ENCODE measurements at places on chromosomes 3 and 15.

- no peak for DNase-seq
These were observed 68.6 kb upstream of the ONECUT1 start for GRCh38 chr15:52858782-52859176.

DNA sequence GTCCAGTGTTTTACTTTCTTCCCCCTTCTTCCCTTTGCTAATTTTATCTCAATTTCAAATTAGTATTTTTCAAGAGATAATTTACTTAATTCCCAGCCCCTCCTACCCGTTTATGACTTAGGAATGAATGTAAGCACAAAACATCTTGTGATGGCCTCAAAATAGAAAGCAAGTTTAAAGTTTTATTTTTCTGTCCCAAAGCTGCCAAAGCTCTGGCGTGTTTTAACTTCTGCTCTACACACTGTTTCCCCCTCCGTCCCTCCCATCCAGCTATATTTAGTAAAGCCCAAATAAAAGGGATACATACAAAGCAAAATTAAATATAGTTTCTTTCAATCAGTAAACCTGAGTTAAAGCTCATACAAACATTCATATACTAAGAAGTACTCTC, 59.9 kb downstream of the IGF2BP2 start:
- no peak for DNase-seq

DNA sequence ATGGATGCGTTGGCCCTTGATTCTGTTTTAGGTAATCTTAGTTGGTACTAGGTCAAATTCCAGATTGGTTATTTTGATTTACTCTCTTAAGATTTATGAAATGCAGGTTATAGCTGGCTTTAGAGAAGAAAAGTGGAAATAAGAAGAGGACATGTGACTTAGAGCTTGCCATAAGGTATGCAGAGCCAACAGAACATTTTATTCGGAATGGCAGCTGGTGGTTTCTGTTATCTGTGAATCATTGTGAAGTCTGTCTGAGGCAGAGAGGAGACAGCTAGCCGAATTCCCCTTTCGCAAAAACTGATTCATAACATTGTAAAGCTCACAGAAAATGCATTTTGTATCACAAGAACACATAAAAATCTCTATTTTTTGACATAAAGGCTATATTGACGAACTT, 82.1 kb downstream of the FILIP1L start:
- no peak for DNase-seq

DNA sequence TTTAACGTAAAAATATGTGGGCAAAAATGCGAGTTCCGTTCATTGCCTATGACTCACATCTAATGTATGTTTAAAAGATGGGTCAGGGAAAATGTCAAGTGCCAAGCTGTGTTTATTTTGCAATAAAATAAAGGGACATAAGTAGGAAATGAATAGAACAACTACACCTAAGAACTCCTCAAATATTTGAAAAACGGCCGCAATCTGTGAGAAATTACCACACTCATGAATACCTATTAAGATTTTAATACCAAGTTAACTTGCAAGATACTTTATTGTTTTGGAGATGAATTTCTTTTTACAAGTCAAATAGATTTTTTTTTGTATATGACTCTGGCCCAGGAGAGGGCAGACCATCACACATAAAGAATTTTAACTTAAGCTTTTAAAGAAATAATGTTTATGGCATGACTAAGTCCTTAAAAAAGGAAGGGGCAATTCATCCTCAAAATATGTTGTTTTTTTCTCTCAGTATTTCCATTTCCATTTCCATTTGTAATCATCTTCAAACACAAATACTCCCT, 152.7 kb downstream of the SUCNR1 start:
- no peak for DNase-seq

DNA sequence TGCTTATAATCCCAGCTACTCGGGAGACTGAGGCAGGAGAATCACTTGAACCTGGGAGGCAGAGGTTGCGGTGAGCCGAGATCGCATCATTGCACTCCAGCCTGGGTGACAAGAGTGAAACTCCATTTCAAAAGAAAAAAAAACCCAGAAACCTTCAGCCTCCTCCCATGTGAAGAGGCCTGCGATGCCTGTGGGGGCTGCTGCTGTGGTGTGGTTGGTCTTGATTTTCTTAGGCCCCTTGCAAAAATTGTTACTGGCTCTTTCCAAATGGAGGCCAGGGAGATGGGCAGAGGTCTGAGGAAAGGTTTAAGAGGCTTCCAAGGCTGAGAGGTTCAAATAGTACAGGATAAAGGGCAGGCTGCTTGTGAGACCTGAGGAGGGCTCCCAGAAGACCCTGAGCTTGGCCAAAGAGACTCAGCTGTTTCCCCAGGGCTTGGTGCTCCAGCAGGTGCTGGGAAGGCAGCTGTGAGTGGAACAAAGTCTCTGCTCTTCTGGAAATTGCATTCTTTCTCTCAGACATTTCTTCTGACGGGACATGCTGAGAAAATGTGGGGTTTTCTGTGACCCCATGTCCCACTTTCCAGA, 18.4 kb downstream of the GCSAM start:
- DNase-seq = no peak

DNA sequence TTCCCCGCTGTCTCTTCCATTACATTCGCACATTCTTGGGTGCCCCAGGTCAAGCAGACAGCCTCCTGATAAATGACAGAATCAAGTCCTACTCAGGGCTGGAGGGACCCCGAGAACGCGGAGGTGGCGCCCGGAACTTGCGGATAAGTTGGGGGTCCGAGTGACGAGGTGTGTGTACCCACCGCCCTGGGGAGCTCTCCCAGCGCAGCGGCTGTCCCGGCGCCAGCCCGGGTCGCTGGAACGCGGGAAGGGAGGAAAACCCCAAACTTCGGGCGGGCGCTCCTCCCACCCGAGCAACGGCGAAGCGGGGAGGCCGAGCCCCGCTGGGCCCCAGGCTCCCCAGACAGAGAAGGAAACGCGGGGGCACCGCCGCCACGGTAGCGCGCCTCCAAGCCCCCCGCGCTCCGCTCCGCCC, 550 bp downstream of the CLN6 start:
- DNase-seq = no peak

GRCh38 chr3:877001-877400, 215.8 kb upstream of the CNTN6 start:
- DNase-seq = no peak

DNA sequence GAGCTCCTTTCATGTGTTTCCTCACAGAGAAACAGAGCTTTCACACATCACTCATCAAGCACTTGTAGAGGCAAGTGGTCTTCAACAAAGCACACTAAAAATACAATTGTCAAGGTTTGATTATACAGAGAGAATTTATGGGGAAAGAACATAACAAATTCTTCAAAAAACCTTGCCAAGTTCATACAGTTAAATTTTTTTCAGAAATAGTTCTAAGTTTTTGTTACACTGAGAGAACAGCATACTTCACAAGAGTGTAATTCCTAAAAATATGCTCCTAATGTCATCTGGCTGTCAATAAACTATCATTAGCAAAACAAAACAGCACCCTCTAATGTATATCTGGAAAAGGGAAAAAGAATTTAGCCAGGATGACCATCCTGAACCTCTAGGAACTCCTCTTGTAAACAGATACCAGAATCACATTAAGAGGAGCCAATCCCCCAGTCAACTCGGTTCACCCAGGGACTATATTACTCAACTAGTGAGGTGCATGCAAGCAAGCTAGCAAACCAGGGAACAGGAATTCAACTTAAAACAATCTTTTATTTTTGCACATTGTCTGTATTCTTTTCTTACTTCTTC, 63.3 kb downstream of the RAD18 start:
- DNase-seq = no peak

DNA sequence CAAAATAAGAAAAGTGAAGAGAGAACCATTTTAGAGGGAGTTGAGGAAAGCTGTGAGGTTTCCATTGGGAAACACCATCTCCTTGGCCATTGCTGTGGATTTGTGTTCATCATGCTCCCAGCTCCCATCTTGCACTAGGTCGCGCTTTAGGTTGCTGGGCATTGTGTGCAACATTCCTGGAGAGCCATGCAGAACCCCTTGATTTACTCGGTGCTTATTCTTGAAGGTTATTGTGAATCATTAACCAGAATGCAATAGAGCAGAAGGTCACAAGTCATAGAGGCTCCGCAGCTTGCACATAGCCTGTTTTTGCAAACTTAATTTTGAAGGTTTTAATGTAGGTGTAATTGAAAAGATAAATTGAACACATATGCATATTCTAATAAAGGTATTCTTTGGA, 239.2 kb upstream of the IL12A start:
- DNase-seq = no peak

GRCh38 chr3:16840101-16840424, 44.7 kb upstream of the PLCL2 start:
- DNase-seq = no peak

DNA sequence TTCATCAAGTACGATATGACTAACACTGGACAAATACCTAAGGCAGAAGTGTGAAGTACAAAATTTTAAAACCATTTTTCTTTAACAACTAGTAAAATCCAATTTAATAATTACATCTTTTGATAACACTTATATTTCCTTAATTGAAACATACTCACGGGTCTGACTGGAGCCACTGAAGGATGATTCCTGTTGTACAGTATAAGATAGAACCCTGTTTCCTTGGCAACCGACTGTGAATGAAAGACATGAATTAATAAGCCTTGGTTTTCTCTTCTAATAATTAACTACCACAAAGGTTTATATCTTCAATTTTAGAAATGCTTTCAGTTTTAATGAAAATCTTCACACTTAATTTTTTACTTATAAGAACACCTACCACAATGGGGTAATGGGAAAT, 19.4 kb downstream of the DHX36 start:
- no peak for DNase-seq

DNA sequence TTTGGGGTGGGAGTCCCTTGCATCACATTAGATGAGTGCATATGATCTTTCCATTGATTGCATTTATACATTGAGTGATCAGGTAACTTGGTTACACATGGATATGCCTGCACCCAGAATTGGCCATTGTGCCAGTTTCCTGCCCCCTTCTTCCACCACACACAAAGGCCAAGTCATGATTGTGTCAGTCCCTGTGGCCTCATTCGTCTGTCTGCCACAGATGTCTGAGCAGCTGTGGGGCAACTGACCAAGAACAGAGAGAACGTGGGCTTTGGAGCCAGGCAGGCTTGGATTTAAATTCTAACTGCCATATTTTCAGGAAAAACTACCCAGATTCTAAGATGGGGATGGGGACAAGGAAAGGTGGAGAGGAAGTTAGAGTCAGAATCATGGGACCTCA, 27.0 kb downstream of the CCNL1 start:
- DNase-seq = no peak

DNA sequence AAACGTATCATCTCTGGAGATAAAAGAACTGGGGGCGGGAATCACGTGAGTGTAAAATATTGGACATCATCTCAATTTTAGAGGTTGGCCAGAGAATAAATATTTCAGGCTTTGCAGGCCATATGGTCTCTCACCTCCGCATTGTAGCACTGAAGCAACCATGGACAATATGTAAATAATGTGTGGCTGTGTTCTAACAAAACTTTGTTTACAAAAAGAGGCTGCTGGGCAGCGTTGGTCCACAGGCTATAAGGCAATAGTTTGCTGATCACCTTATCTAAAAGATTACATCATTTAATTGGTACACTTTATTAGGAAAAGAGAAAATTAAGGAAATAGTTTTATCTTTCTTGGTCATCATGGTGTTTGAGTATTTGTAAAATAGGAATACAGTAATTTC, 22.5 kb upstream of the SHC4 start:
- no peak for DNase-seq

- DNase-seq = no peak
These were observed 27.3 kb upstream of the FILIP1L start for GRCh38 chr3:100141586-100141985.

Measured in T-helper 22 cell (primary cell).